ENCODE measurements at places on chromosomes 4 and X.

DNA sequence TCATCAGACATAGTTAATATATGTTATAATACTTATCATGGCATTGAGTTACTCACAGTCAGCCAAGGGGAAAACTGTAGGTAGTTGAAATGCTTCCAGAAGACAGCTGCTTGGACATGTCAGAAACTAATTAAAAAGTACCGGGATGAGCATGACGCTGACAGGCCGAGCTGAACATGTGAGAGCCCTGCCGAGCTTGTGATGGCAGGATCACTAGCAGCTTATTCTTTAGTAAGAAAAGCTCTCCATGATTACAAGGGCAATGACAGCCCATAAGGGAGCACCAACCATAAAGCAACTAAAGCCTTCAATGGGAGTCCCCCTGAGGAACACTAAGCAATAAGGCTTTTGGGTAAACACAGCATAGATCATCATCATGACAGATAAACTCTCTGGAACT, 435.6 kb downstream of the TLL1 start:
- no peak for DNase-seq

DNA sequence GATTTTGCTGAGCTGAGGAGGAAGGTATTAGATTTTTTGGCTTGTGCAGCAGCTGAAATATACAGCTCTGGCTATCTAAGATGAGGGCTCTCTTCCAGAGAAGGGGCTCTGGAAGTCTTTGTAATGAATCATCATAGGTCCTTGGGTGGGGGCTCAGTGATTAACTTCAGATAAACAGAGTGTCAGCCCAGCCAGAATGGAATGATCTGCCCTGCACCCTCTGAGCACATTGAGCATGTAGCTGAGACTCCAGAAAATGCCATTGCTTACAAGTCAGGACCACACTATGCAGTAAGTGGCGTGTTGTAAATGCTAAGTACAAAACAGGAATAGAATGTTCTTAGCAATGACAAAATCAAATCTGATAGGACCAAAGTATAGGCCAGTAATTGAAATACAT, 836.0 kb downstream of the PDHA2 start:
- no peak for DNase-seq

GRCh38 chr4:165592386-165592785, 213.6 kb downstream of the CPE start:
- DNase-seq: no peak

DNA sequence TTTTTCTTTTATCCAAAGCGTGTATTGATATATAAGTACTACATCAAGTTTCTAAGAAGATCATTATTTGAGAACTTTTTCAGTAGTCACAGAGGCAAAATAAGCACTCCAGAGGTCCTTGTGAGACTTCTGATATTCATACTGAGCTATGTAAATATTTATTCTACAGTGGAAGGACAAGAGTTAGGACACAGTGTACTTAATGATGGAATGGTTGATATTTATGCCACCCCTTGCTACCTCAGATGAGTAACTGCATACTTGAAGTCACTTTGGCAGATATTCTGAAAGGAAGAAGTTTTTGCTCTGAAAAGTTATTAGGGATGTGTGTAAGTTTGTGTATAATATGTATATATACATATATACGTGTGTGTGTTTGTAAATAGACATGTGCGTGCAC, 30.3 kb downstream of the MAGEA1 start:
- DNase-seq: no peak

- no peak for DNase-seq
These were observed 489.7 kb upstream of the GNPDA2 start for GRCh38 chr4:45215976-45216542.

DNA sequence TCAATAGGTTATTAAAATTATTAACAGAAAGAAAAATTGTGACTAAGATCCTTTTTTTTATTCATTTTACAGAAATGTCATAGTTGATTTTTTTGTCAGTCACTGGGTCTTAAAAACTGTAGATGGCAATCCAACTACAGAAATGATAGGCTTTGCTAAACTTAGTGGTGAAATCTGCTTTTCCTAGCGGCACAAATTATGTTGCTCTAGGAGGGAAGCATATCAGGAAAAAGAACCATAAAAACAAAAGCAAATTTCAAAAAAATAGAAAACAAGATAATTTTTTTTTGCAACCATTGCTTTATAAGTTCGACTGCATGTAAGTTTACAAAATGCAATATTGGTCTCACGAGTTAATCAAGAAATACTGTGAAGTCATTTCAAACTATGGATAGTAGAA, 443.5 kb upstream of the IGFBP7 start:
- no peak for DNase-seq

DNA sequence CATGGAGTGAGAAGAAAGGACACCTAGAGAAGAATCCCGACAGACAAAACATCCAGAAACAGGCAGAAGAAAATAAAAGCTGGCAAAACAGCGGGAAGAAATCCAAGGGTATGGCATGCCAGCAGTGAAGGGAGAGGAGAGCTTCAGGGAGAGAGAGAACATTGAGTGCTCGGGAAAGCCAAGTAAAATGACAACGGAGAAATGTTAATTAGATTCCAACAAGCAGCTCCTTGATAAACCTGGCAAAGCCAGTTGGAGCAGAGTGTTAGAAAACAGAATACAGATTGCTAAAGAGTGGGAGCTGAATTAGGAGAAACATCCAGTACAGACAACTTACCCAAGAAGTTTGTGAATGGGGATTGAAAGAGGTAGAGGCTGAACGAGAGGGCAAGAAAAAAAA, 40.4 kb upstream of the MAOA start:
- no peak for DNase-seq

- DNase-seq: no peak
These were observed 935.2 kb downstream of the TRAM1L1 start for GRCh38 chr4:116150152-116150551.

DNA sequence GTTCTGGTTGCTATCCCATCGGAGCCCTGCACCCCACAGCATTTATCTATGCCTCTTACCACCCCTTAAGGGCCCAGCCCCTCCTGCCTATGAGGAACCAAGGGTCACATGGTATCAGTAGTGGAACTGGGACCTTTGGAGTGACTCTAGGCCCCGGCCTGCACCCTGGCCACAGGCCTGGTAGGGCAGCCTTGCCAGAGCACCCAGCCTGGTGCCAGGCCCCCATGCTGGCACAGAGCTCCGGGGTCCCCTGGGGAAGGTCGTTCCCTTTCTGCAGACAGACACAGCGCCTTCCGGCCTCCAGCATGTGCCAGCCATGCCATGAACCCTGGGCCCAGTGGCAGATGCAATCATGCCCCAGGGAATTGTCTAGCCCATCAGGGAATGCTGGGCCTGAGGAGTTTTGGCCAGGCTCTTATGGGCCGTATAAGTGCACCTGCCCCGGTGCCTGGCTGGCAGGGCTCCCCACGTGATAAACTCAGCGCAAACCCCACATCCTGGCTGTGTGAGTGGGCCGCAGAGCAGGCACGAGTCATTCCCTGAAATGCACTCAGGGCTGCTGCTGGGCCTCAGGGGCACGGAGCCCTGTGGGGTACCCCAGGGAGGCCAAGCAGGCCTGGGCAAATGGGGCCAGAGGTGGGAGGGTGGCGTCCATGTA, 19.8 kb upstream of the ADD1 start:
- no peak for DNase-seq

GRCh38 chrX:146581981-146582712, 227.4 kb upstream of the CXorf51B start:
- DNase-seq: no peak

- DNase-seq: no peak
These were observed 13.2 kb downstream of the SNX25 start for GRCh38 chr4:185222598-185222997.

- no peak for DNase-seq
These were observed 225.2 kb upstream of the DKK2 start for GRCh38 chr4:107261241-107261874.

DNA sequence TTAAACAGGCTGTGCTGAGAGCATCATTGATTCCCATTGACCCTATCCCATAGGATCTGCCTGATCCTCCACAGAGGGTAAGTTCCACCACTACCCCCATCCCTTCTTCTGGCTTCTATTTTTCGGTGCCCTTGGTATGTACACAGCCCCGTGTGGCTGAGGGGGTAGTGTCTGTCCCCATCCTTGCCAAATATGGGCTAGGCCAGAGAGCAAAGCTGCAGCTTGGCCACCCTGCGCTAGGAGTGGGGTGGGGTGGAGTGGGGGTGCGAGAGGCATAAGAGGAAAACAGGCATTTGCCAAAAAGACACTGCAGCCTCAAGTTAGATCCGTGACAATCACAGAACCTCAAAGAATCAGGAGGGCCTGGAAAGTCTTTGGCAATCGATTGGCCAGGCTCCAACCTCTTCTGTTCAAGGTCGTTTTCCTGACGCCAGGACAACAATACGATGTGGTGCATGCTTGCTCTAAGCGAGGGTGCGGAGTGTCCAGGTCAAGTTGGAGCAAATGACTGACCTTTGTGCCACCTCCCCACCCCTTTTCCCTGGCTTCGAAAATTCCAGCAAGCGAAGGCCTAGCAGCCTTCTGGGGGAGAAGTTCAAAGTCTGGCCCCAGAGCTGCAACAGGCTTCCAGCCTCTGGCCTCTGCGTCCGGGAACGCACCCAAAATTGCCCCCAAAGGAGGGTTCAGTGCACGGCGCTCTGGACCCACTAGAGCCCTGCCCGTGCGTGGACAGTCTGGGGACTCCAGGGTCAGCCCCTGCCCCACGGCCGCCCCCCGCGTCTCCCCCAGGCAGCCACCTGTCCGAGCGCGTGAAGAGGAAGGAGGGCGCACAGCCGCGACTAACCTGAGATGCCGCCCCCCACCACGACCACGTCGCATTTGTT, 598 bp downstream of the MAOB start:
- DNase-seq: peak; percentile 24

GRCh38 chr4:171947400-171947799, 134.2 kb downstream of the GALNTL6 start:
- DNase-seq: no peak

- DNase-seq: peak; percentile 42
These were observed 461 bp downstream of the FBXW7 start for GRCh38 chr4:152535360-152535902.

DNA sequence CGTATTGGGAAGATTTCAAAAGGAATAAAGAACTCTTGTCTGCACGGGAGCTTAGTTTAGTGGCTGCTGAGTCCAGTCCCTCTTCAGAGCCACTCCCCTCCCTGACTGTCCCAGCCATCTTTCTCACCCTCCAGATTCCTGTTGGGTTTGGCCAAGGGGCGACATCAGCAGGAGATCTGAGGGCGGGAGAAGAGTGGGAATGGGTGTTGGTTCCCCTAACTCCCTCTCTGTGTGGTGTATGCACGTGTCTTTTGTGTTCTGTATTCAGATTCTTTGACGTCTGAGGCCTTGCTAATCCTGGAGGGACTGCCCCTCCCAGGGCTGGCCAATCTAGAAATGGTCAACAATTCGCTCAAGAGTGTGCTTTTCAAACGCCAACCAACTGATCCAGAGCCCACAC, 37.4 kb downstream of the CYTL1 start:
- no peak for DNase-seq

DNA sequence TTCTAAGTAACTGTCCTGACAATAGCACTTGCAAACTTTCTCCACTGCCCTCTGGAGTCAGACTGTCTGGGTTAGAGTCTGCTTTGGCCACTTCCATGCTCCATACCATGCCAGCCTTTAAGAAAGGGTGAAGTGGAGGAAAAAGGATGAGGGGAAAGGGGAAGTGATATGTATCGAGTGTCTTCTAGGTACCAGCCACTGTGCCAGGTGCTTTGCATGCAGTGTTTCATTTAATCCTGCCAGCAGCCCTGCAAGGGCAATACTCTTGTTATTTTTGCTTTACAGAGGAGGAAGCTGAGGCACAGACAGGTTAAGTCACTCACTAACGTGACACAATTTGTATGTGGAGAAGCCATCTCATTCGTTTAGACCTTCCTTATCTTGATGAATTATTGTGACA, 55.6 kb downstream of the RTL9 start:
- no peak for DNase-seq

DNA sequence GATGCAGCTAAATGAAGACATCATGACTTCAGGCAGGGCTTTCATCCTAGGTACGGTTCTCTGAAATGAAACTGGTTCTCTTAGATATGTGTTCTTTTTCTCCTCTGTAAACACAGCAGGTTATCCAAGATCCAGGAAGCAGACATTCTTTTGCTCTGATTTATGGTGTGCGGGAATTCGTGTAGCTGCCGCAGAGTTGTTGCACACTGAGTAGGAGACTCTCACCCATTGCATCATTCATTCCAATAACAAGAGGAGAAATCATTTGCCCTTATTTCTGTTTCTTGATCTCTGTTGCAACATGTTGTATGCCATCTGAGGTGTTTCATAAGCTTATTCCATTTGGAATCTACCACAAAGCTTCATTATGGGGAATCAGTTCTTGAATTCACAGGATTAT, 133.6 kb upstream of the VCX2 start:
- no peak for DNase-seq

GRCh38 chrX:12080265-12080664, 58.0 kb upstream of the FRMPD4 start:
- DNase-seq: peak; percentile 40

- no peak for DNase-seq
These were observed 39.0 kb downstream of the CPLX1 start for GRCh38 chr4:786861-787300.

Measured in hepatocyte (in vitro differentiated cells).